ENCODE measurements at places on chromosomes 3 and 15.
A peak's percentile ranks its signal among the peaks of the same experiment; 100 is the strongest.

DNA sequence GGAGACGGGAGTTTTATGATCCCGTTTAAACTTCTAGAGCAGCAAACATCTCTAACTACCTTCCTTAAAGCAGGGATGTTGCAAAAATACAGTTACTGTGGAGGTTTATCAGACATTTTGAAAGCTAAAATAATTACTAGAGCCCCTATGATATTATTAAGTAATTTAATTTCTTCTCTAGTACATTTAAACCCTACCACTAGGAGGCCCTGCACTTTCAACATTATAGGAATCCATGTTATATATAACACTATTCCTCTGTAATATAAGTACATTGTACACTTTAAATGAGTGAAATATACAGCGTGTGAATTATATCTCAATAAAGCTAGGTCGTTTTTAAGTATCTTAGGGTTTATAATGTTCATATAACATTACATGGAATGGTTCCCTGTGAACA, 11.5 kb downstream of the SETMAR start:
- peak; percentile 5 for DNase-seq

GRCh38 chr3:43773273-43774094, 82.7 kb downstream of the ABHD5 start:
- peak; percentile 18 for DNase-seq

DNA sequence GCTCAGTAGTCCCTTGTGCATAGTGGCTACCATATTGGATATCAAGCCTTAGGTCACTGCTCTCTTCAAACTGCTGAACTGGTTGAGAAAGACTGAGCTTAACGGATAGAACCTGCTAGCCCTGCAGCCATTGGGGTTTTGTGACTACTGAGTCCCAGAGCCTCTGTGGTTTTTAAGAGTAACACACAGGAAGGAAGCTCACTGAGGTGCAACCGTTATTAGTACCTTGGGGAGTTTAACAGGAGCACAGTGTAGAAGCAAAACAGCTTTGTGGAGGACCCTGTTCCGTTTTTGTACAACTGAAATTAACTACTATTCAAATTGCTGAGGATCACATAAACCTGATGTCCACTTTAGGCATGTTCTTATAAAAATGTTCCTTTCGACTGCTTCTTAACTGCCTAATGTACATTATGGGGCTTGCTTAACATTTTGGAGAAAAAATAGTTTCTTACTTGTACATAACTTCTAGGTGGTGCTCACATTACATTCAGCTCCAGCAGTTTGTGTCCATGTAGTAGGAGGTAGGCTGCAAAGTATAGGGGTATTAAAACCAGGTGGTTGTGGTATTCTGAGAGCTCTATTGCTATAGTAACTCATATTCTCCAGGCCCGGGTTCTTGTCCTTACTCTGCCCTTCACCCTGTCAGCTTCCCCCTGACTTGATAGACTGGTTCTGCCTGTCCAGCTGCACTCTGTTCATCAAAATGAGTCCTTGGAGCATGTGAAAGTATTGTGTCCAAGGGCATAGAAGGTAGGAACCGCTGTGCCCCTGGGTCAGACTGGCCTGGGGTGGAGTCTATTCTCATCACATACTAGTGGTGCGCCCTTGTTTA, 17.3 kb downstream of the PXK start:
- no peak for DNase-seq

- DNase-seq = no peak
These were observed 211.4 kb upstream of the LRIG1 start for GRCh38 chr3:66712210-66712609.

GRCh38 chr15:80607287-80607980, 87.7 kb upstream of the ABHD17C start:
- no peak for DNase-seq

DNA sequence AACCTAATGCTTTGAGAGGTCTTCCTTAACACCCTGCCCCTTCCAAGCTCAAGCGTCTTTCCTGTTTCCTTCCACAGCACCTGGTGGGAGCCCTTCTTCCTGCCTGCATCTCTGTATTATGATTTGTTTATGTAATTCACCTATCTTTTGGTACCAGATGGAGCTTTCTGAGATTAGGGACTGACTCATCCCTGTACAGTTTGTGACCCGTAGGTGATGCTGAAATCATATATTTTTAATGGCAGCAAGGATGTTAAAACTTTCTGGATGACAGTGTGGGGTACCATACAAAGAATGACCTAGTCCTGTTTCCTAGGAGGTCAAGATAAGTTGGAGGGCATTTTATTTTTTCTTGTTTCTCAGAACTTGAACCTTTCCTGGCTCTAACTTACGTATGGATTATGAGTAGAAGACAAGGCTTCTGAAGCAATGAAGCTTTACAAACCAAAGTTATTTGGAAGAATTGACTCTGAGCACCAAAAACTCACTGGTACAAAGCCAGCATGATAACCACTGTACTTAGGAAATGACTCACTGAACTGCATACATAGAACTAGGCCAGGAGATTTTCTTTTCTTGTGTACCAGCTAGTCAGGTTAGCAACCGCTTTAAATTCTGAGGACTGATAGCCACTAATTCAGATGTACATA, 46.6 kb downstream of the HHLA2 start:
- peak; percentile 7 for DNase-seq

All from RPMI7951 (cell line).